ENCODE measurements at places on chromosomes 4 and X.

- DNase-seq: no peak
These were observed 66.9 kb upstream of the PCDH7 start for GRCh38 chr4:30653291-30653690.

DNA sequence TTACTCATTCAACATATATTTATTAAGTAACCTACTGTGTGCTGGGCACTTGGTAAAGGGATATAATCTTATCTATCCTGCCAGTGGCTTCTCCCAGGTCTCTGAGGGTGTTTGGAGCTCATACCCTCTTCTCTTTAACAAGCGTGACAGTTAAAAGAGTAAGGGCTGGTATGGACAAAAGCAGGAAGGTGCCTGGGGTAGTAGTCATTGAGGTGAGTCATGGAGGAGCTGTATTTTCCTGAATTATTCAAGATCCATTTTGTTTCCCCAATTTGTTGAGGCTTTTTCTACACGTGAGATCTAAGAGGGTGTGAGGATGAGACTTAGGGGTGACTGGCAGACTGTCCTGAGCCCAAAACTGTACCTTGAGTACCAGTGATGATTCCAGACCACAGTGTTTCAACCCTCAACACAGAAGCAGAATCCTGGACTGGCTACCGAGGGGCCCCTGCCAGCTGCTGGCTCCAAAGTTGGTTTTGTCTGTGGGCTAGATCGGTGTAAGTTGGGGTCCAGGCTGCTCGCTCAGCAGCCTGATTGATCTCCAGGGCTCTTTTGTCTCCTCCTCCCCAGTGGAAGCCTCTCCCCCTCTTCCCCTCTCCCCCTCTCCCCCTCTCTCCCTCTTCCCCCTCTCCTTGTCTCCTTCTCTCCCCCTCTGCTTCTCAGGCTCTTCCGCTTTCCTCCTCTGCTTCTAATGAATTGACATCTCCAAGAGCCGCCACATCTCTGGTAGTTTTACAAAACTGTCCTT is at the start of gene DRP2:
TSS of gene DRP2 (plus strand) at position 671 of the 748 bp plus-strand sequence. CDS start 11,862 bp downstream, outside the sequence.
- DNase-seq: no peak

- no peak for DNase-seq
These were observed 9.2 kb upstream of the TREX2 start for GRCh38 chrX:153454901-153455550.

DNA sequence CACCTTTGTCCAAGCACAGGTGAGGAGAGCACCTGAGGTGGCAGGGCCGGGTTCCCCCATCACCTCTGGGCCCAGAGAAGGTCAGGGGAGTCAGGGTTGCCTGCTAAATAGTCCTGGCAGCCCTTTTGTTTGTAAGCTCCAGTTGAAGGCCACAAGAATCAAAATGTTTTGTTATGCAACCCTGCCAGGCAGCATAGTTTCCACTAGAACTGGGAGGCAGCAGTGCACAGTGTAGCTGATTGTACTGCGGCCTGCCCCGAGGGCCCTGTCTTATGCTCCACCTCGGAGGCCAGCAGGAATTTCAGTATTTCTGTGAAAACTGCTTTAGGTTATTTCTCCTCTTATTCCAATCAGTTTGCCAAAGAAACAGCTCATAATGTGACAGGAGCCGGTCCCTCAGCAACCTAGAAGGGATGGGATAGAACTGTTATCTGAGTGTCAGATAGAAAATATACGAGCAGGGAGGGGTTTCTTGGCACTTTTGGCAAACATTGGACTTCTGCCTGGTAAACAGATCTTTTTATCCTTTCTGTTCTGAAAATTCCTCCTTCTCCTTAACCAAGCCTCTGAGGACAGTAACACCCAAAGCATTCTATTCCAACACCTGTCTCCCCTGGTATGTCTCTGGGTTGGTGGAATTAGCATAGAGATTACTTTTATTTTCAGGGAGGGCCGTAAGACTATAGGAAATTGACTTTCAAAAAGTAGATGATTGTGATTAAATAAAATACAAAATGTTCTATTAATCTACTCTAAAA is 93.6 kb downstream of the LNX1 start:
- no peak for DNase-seq

- DNase-seq: no peak
These were observed 504.9 kb downstream of the RAPGEF2 start for GRCh38 chr4:159607809-159608208.

DNA sequence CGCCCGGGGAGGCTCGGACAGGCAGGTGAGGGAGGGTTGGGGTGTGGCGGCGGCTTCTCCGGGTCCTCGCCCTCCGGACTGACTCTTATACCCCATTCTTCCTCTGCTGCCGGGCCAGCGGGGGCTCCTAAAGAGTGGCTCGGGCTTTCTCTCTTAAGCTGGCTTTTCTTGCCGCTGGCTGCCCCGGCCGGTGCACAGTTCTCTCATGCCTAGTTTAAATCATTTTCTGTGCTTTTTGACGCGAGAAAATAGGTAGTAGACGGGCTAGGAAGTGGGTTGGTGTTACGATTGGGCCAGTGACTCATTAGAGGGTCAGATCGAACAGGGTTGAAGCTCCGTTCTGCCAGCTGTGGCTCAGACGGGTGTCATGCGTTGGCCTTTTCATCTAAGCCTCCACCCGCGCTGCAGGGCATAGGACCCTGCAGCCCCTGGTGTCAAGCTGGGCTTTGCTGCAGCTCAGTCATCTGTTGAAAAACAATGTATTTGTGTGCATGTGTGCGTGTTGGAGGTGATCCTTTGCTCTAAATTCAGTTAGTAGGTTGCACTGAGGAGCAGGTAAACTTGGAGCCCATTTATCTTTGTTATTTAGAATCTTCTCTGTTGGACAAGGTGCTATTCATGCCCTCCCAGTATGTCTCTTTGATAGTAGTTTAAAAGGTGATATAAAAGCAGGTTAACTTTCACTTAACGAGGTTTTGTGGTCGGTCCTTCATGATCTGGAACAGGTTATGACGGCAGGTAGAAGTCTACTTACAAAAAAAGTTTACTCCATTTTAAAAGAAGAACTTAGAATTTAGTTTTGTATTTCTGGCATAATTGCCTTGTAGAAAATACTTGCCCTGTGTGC is 802 bp downstream of the BMP2K start:
- peak; percentile 24 for DNase-seq

- DNase-seq: no peak
These were observed 97.1 kb upstream of the FAM9B start for GRCh38 chrX:9131066-9131465.

DNA sequence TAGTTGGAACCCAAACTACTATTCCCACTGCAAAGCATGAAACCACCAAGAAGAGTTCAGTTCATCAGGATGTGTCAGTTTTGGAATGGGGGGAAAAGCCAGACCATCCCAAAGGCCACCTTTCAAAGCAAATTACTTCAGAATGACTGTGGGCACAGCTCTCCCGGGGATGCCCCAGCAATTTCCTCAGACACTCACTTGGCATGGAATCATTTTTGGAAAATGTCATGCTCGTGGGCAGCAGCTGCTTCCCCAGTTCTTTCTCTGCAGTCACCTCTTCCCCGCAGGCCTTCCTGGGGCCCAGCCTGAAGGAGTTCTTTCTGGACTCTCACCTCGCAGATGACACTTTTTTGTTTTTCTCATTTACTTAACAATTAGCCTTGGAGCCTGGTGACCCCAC is 350.3 kb downstream of the NR3C2 start:
- no peak for DNase-seq

DNA sequence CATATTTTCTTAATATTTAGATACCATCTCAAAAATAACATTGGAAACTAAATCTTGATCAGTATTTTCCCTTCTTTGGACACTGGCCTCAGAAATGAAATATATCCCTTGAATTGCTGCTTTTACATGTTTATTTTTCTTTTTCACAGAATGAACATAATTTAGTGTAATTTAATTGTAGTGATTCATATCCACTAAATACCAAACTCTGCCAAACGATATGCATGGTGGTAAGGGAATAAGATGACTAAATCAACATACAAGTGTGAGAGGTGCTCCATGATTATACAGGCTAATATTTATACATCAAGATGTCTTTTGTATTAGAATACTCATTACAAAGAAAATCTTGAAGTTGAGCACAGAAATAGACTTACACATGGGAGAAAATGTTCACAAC is 216.8 kb upstream of the PACRGL start:
- no peak for DNase-seq

GRCh38 chr4:168731006-168731636 is 234.3 kb downstream of the PALLD start:
- DNase-seq: no peak

- no peak for DNase-seq
These were observed 41.3 kb downstream of the RTL9 start for GRCh38 chrX:110399966-110400365.

GRCh38 chr4:1260418-1261106 is 11.6 kb upstream of the CTBP1 start:
- no peak for DNase-seq

DNA sequence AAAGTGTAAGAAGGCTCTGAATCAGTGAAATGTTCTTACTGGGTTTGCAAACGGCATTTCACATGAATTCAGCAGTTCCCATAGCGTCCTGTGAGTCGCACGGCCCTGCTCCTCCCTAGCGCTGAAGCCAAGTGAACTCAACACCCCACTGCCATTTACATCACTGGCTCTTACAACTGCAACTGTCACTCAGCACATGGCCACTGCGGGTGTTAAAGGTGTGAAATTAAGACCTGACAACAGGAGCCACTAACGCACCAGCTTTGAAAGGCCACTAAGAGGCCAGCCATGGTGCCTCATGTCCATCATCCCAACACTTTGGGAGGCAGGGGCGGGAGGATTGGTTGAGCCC is 31.7 kb downstream of the RNF212 start:
- no peak for DNase-seq

- peak; percentile 57 for DNase-seq
These were observed 2.4 kb downstream of the FRAS1 start for GRCh38 chr4:78059524-78059889.

DNA sequence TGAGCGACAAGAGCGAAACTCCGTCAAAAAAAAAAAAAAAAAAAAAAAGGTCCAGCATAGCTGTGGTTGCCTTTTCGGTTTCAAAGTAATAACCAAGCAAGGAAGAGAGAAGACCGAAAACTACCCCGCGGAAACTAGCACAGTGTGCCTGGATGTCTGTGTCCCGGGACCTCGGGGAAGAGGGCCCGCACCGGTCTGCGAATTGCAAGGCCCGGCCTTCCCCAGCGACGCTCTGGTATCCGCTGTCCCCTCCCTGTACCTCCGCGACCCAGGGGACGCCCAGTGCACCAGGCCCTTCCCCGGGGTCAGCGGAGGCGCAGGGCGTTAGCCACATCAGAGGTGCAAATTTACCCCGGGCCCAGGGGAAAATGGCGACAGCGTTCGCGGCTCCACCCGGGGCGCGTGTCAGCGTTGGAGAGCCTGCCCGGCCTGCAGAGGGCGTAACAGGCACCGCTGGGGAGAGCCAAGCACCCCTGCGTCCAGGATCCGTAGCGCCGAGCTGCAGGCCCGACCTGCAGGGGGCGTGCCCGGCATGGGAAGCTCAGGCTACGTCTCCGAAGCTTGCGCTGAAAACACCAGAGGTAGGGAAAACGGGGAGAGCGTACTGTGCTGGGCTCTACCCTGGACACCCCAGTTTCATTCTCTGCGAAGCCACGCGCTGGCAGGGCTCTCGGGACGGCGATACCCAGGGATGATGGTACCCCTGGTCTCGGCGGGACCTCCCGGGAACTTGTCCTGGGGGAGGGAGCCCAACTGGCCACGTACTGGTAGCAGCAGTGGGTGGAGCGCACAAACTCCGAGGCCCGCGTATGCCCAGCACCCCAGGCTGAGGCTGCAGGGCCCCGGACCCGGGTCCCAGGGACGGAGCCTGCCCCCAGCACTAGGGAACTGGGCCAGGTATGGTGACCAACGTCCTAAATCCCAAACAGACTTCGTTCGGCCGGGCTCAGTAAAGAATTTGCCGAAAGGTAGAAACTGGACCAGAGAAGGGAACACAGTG is 16.2 kb downstream of the NKX6-1 start:
- DNase-seq: no peak

- DNase-seq: no peak
These were observed 67.9 kb downstream of the FAM47C start for GRCh38 chrX:37075892-37076595.

- DNase-seq: no peak
These were observed 174.1 kb downstream of the RBMX2 start for GRCh38 chrX:130575831-130576389.

- DNase-seq: peak; percentile 79
These were observed at the start of gene ARAP2 for GRCh38 chr4:36244257-36245082. ARAP2 (minus strand) TSS chr4:36244514; CDS start chr4:36229486, 15,028 bp downstream.

GRCh38 chr4:146957237-146957636 is 11.6 kb upstream of the TTC29 start:
- DNase-seq: no peak

GRCh38 chrX:119682019-119682989 is 10.7 kb downstream of the SEPTIN6 start:
- peak; percentile 42 for DNase-seq

- no peak for DNase-seq
These were observed 34.6 kb upstream of the CABS1 start for GRCh38 chr4:70300215-70300614.
